ENCODE measurements at places on chromosomes 12 and 14.

DNA sequence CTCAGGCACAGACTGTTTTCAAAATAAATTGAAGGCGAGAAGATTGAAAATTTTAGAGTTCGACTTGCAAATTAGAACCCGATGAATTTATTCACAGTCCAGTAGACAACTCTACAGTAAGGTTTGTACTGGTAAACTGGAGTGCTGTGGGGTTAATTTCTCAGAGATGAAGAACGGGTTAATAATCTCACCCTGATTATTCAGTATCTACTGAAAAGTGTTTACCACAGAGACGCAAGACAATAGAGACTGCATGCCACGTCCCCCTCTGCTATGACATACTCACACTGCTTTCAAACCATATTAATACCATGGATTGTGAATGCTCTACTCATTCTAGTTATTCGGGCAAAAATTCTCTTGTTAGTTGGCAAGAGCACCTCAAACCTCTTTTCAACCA lies 36.1 kb downstream of the CFL2 start:
- no peak for DNase-seq

GRCh38 chr12:19546027-19546426 lies 106.7 kb downstream of the AEBP2 start:
- DNase-seq, result no peak

GRCh38 chr12:17335487-17335886 lies 729.5 kb upstream of the LMO3 start:
- no peak for DNase-seq

DNA sequence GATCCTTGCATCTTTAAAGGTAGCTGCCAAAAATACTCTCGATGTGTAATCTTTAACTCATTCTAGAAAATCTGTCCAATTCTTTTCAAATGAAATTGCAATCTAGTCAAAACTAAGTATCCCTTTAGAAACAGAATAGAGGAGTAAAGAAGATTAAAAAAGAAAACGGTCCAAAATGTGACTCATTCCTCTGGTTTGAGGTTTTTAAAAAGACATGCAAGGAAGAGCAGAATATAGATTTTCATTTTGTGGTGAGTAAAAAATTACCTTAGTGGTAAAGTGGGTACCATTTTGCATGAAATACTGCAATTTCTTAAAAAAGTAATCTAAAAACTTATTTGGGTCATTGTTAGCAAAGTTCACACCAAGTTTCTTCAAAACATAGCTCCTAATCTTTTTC lies 108.4 kb downstream of the BRMS1L start:
- DNase-seq, result no peak

GRCh38 chr12:13505224-13505623 lies 308.7 kb downstream of the EMP1 start:
- DNase-seq, result no peak

DNA sequence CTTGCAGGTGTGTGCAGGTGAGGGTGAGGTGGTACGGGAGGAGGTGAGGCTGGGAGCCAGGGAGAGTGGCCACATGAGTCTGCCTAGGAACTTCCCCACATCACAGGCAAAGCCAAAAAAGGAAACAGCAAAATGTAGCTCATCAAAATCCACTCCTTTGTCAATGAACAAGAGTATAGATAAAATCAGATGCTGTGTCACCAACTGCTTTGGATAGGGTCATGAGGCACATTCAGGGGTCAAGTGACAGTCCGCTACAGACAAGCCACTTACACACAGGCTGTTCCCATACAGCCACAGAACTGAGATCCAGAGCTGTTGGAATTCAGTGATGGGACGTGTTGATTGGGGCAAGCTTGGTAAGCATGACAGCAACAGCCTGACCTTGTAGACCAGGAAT lies 100.3 kb upstream of the NOS1 start:
- DNase-seq, result no peak

DNA sequence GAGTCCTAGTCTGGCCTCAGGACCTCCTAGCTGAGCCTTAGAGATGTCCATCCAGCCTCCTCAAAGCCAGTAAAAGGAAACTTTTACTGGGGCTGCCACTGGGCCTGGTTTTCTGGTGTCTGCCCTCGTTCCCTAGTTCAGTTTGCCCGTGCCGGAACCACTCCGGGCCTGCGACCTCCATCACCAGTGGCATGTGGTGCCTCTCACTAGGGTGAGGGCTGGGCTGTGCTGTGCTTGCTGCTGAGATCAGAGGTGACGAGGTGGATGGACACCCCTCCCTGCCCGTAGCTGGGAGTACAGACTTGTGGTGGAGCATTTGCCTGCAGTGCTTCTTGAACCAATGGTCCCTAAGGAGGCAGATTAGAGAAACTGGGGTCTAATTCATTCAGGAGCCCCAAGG lies 75.7 kb downstream of the B4GALNT3 start:
- DNase-seq, result no peak

GRCh38 chr12:902581-902980 lies 46.9 kb downstream of the RAD52 start:
- DNase-seq, result peak; percentile 38

- no peak for DNase-seq
Observed at GRCh38 chr12:100463661-100464060, 10.0 kb upstream of the NR1H4 start.

- DNase-seq, result no peak
Observed at GRCh38 chr12:68203460-68203875, 22.1 kb downstream of the IL26 start.

- DNase-seq, result no peak
Observed at GRCh38 chr14:90447720-90448497, 51.1 kb downstream of the CALM1 start.

DNA sequence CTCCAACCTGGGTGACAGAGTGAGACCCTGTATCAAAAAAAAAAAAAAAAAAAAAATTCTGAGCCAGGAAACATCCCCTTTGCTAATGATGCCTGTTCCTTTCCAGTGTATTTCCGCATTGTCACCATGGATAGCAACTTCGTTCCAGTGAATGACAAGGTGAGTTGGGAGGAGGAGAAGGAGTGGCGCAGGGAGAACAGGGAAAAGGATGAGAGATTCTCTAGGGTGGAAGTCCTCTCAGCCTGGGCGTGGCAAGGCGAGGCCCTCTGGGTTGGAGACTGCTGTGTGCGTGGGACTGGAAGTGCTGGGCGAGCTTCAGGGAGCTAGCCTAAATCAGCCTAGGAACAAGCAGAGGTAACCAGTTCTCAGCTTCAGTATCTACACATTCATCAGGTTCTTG lies 7.2 kb downstream of the A2ML1 start:
- no peak for DNase-seq

DNA sequence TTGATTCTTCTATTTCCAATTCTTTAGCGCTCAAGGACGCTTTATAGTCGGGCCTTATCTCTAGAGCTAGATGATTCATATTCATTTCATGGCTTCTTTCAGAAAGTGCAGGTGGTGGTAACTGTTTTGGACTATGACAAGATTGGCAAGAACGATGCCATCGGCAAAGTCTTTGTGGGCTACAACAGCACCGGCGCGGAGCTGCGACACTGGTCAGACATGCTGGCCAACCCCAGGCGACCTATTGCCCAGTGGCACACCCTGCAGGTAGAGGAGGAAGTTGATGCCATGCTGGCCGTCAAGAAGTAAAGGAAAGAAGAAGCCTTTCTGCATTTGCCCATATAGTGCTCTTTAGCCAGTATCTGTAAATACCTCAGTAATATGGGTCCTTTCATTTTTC lies 241.9 kb downstream of the PAWR start:
- DNase-seq, result no peak

GRCh38 chr14:102210421-102211042 lies 70.8 kb downstream of the WDR20 start:
- DNase-seq, result no peak

DNA sequence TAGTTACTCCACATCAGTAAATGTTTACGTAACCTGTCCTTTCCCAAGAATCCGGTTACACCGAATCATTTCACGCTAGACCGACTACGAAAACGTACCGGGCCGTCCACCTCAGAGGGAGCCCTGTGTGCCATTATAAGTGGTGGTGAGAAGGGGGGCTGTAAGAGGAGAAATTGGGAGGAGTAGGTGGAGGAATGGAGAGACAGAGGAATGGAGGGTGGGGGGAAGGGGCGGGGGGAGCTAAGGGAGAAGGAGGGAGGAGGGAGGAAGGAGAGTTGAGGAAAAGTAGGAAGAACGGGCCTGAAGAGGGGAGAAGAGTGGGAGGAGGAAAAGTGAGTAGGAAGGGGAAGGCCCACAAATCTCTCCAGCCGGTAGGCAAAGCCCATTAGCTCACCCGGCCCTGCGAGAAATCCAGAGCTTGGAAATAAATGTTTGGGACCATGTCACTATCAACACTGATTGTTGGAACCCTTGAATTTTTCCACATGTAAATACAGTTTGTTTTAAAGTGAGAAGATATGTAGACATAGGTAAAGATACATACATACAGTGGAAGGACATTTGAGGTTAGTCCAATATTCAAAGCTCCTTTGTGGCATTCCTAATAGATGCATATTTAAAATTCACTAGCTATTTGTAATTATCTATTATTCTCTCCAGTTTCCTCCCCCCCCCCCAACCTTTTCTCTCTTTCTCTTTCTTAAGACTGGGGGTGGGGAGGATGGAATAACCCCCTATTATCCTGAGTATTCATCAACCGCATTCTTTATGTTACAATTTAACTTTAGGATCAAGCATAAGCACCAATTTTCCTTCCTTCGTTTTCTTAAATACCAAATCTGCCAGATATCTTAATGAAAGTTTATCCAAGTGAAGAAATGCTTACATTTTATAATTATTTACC lies 2.1 kb upstream of the FOXG1 start:
- peak; percentile 42 for DNase-seq

DNA sequence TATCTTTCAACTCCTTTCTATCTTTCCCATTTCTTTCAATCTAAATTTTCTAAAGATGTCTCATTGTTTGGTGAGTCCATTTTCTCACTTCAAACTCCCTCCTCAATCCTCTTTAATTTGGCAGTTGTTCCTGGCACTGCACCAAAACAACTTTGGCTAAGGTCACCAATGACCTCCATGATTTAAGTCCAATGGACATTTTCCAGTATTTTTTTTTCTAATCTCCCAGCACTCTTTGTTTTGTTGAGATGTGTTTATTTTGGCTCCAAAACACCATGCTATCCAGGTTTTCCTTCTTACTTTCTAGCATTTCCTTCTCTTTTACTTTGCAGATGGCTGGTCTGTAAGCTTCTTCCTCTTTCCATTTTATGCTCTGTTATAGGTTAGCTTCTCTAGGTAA lies 42.5 kb upstream of the OTOGL start:
- peak; percentile 18 for DNase-seq

GRCh38 chr14:71551291-71551950 lies 380.8 kb upstream of the RGS6 start:
- DNase-seq, result no peak

DNA sequence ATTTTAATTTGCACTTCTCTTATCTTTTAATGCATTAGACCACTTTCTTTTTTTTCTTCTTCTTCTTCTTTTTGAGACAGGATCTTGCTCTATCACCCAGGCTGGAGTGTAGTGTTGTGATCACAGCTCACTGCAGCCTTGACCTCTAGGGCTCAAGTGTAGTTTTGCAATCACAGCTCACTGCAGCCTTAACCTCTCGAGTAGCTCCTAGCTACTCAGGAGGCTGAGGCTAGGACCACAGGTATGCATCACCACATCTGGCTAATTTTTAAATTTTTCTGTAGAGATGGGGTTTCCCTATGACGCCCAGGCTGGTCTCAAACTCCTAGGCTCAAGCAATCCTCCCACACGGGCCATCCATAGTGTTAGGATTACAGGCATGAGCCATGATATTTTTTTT lies 12.7 kb downstream of the TMED8 start:
- DNase-seq, result no peak

GRCh38 chr14:93007225-93007997 lies 84.5 kb downstream of the CHGA start:
- DNase-seq, result peak; percentile 80

DNA sequence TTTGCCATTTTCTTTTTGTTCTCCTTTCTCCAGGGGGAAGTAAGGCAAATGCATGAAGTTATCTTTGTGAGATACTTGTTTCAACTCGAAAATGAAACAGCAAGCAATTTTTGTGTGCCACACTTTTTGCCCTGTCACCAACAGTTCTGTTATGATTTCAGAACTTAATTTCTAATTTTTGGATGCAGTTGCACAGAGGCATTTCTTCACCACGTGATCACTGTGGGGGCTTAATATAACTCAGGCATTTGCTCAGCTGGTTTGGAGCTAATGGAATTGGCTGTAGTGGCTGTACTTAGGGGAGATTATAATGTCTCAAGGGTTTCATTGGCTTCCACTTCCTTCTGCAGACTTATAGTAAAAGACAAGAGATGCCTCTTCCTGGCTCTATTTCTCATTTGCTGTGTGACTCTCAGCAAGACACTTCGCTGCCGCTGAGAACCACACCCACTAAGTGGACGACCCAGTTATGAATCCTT lies 452.4 kb downstream of the RAD51B start:
- DNase-seq, result no peak

- no peak for DNase-seq
Observed at GRCh38 chr14:68397822-68398221, 395.0 kb downstream of the ZFP36L1 start.

GRCh38 chr12:111154147-111154834 lies 214.6 kb downstream of the PHETA1 start:
- DNase-seq, result no peak

GRCh38 chr14:59107819-59108218 lies 80.6 kb upstream of the DAAM1 start:
- DNase-seq, result no peak

GRCh38 chr12:85821759-85822158 lies 14.4 kb downstream of the RASSF9 start:
- DNase-seq, result peak; percentile 64

DNA sequence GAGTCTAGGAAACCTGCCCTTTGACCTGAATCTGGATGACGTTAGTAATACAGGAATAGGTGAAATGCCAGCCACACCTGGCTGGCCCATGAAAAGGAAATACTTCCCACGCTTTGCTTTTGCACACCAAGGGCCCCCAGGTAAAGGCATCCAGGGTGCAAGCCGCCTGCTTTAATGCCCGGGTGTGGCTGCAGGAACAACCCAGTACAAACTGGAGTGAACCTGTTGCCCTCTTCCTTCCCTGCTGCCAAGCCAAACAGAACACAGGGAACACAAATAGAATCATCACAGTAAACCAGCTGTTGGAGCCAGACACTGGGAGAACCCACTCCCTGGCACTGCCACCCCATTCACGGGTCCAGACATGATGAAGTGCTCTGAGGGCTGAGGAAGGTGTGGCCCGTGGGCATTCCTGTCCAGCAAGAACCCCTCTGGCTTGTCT lies 24.2 kb upstream of the FOS start:
- peak; percentile 21 for DNase-seq

GRCh38 chr14:85731186-85731585 lies 201.2 kb downstream of the FLRT2 start:
- DNase-seq, result no peak

DNA sequence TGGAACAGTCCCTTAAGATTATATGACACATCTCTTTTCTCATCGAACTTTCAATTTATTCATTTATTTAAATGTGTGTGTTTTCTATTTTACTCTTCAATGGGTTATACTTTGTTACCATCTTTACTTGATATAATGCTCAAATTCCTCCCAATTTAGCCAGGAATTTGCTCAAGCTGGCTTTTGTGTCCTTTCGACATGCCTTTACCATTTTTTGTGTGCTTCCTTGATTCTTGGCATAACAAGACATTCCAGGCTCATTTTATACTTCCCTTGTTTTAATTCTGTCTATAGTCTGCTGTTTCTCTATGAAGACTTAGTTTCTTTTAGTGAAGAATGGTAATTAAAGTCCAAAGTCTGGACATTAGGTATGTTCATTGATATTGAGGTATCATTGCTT lies 315.8 kb downstream of the AEBP2 start:
- DNase-seq, result no peak

- DNase-seq, result no peak
Observed at GRCh38 chr12:48716168-48716492, 377 bp downstream of the CCNT1 start.

Measured in PC-3 (cell line).